ENCODE measurements at places on chromosomes 16 and 17.

DNA sequence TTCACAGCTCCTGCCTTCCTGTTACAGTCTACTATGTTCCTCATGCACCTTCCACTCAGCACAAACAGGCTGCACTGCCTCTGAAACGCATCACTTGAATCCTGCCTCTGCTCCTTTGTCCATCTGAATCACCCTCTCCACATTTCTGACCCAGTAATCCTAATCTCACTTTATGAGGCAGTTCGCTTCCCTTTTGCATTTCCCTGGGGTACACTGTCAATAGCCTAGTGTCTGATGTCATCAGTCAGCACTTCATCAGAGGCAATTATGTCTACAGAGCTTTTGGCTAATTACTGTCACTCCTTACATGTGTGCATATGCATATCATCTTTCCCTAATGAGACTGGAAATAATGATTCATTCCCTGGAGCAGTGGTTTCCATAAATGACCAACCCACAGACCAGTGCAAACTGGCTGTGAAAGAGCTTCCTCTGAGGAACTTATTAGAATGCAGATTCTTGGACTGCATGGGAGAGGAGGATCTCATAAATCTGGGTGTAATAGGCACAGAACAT lies 23.6 kb downstream of the CA4 start:
- no peak for DNase-seq

DNA sequence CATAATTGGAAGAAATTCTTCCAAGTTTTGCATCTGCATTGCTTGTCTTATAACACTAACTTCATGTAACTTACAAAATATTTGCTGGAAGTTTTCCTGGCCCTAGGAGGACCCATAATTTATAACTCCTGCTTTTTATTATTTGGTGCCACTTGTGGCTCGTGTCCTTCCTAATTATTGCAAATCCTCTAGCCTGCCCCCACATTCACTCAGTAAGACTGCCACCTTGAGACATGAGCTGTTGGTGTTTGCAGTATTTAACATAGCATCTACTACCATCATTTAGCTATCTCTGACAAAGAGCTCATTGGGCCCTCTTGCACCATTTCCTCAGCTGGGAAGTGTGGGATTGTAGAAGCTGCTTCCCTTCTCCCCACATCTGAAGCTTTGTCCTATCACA lies 49.5 kb downstream of the FTO start:
- no peak for DNase-seq

GRCh38 chr17:80204626-80205468 lies 15.3 kb downstream of the SGSH start:
- no peak for DNase-seq

DNA sequence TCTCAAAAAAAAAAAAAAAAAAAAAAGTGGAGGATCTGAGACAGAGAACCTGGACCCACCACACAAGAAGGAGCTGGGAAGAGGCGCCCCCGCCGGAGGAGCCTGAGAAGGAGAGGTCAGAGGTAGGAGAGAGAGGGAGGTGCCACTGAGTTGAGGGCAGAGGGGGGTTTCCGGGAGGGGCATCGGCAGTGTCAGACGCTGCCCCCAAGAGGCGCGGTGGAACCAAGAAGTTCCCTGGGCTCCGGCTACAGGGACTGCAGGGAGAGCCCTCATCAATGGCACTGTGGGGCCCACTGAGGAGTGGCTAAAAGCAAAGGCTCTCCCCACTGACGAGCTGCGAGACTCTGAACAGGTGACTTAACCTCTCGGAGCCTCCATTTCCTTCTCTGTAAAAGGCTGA lies 4.2 kb downstream of the CCDC42 start:
- DNase-seq: peak; percentile 64

DNA sequence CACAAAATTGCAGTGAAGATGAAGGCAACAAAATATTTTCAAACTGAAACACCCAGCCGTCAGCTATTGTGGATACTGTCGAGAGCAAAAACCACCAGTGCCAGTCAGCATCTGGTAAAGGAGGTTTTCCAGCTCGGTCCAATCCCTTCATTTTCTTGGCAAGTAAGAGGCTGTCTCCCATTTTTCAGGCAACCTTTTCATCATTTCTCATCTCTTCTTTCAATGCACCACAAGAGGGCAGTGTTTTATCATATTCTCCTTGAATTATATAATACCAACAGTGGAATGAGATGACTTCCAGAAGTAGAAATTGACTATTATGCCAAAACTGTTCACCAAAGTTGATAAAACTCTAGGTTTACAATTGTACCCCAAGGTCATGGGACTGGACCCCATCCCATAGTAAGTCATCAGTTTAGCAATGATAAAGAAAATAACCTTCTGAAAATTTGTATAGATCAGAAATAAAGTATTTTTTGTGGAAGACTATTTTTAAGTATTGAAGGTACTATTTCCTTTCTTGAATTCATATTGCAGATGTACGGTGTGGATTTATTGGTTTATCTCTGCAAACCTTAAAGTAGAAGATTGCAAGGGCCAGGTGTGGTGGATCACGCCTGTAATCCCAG lies 16.8 kb downstream of the NQO1 start:
- no peak for DNase-seq

Measured in activated gamma-delta T cell treated with Interleukin-2 at 50 U/mL for 16 hours (primary cell).